ENCODE measurements at places on chromosomes 6 and 20.

DNA sequence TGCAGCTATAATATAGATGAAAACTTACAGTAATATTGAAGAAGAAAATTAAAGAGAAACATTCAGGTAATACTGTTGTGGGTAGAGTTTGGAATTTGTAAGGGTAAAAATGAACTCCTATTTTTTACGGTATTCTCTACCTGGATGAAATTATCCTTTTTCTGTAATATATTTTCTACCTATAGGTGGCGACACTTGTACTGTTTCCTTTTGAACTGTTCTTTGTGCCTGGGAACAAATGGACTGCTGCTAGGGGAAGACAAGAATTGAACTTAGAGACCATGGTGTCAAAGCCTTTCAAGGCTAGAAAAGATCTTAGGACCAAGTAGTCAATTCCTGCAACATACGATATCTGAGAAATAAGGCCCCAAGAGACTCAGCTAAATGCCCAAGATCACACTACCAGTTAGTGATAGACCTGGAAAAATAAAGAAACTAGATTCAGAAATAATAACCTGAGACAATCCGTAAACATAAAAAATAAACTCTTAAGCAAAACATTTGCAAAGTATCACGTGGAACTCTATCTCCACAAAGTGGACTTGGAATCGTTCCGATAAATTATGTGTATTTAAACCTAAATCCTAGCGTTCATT, 383.8 kb downstream of the TFAP2A start:
- no peak for DNase-seq

DNA sequence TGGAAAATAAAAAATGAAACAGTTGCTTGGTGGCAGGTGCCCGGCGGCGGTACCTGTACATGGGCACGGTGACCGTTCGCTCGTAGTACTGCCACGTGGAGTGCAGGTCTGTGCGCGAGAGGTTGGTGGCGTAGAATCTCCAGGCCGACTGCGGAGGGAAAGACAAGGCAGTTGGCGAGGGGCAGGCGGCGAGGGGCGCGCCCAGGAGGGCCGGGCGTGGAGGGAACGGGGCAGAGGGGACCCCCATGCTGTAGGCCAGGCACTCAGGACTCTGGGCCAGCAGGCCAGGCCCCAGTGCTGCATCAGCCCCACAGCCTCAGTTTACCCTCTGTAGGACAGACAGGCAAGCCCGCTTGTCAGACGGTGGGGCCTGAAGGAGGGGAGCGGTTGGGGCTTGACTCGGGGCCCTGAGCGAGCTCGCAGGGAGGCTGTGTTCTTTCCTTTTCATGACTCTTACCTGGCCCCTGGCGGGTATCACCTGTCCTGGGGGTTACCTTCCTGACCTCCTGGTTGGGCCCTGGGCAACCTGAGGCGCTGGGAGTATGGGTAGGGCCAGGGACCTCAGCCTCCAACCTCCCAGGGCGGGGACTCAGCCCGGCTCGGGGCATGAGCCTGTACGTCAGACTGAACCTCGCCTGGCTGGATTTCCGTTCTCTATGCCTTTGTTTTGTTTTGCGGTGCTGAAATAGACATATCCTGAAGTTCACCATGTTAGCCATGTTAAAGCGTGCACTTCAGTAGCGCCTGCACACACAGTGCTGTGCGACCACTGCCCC, 38.5 kb downstream of the KCNQ2 start:
- no peak for DNase-seq

GRCh38 chr6:91646649-91647048, 1059.8 kb upstream of the MAP3K7 start:
- DNase-seq, result no peak

DNA sequence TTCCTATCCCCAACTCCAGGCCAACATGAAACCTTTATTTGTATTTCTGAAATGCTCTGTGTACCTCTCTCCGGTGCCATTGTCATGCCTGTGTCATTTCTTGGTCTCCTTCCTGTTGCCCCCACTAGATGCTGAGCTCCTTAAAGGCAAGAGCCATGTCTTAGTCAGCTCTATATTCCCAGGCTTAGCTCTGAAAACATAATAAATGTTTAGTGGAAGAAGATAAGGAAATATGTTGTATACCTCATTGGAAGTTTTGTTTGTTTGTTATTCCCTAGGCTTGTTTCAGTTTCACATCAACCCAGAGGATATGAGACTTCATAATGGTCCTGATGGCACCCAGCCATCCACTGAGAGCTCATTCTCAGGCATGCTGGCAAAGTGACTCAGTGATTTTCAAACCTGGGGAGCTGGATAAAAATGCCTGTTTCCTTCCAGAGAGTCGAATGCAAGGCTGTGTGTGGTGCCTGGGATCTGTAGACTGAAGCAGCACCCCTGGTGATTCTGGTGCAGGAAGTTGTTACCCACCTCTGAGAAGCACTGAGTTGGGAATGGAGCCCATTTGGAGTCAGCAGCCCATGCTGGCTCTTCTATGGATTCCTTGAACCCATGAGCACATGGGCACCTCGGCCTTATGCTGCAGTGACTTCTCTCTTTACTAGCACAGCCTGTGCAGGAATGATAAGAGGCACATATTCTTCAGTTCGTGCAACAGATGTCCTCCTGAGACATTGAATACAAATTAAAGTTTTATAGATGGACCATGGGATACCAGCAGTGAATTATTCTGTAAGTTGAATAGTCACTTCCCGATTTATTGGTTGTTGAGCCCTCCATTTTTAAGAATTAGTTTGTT, 205.2 kb downstream of the FARS2 start:
- no peak for DNase-seq

- no peak for DNase-seq
Measured at GRCh38 chr6:154258064-154258757, 98.4 kb downstream of the IPCEF1 start.

- peak; percentile 61 for DNase-seq
Measured at GRCh38 chr6:33770124-33770832, 18.7 kb downstream of the LEMD2 start.

GRCh38 chr20:31740208-31740607, 1.1 kb downstream of the TPX2 start:
- DNase-seq, result no peak

- DNase-seq, result no peak
Measured at GRCh38 chr6:85464260-85464644, 14.4 kb downstream of the NT5E start.

DNA sequence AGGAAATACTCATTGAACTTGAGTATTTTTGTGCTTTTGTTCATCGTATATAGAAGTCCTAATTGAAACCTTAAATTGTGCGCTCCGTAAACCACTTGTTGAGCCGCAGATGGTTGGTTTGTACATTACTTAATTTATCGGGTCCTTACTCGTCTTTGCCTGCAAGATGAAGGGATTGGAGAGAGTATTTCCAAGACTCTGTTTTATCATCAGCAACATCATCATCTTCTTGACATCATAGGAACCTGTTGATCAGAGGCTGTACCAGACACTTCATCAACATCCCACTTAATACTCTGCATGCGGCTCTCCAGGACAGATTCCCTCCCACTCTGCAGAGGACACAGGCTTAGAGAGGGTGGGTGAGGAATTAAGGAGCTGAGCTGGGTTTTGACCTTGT, 28.6 kb downstream of the TIAM2 start:
- DNase-seq, result no peak

- no peak for DNase-seq
Measured at GRCh38 chr6:44256775-44257024, 628 bp downstream of the SLC35B2 start.

DNA sequence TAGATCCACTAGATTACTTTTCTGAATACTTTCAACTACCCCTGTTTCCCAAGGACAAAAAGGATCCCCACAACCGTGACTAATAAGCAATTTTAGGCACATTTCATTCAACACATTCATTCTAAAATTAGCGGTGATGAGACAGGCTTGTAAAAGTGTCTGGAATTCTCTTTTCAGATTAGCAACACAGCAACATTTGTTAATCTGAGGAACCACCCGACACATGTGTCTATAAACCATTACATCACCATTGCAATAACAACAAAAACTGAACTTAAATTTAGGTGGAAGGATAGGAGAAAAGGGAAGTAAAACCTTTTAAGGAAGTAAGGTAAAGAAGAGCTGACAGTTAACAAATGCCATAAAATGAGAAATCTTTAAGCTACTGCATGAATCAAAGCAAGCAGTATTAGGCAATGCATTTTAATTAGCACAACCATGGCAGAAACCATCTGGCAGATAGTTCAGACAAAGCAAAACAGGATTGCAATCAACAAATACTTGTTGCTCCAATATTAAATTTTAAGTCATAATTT, 49.1 kb downstream of the MAP3K7 start:
- DNase-seq, result no peak

DNA sequence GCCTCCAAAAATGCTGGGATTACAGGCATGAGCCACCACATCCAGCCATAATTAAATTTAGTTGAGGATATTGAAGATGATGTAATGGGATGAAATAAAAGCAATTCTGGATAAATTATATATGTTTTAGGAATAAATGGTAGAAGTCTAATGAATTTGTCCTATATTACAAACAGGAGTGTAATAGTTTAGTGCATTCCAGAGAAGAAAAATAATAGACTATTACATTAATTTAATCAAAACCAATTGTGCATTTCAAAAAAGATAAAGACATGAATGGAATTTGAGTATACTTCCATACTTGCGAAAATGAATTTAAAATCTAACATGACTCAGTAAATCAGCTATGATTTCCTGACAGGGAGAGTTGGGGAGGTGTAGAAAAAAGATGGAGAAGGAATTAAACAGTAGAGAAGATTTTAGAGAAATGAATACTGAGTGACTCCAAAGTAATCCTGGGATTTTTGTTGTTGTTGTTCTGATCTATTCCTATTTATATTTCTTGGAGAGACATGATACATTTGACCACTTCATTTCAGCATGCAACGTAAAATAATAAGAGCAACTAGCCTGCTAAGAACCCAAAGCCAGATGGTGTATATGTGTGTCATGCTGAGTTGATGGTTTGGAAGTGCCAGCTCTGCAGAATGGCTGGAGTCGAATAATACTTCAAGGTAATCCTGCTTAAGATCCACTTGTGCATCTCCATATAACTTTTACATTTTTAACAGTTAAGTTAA, 67.4 kb downstream of the AIG1 start:
- no peak for DNase-seq

GRCh38 chr6:29743025-29743424, 19.8 kb downstream of the HLA-F start:
- DNase-seq, result no peak

DNA sequence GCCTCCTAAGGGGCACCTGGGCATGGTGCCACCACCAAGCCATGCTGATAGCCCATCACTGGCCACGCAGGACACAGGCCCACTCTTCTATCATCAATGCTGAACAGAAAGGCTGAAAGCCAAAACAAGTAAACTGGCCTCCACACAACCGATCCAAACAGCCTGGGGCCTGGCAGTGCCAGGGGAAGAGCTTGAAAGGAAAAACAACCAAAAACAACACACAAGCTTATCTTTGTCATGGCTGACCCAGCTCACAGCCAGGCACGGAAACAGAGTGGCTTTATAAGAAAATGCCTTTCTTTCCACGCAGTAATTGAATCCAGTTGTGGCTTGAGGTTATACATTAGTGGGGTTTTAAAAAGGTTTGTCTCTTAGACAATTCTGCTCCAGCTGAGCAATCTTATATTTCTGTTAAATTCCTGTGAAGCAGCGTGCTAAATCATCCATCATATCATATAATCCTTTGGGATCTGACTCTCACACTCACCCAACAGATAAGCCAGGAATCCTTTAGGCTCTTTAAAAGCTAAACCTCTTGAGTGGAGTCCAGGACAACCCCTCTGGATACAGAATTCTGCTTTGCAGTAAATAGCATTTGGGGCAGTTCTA, 65.4 kb upstream of the SLC22A16 start:
- no peak for DNase-seq

GRCh38 chr6:147825848-147826247, 317.4 kb downstream of the SAMD5 start:
- DNase-seq, result no peak

DNA sequence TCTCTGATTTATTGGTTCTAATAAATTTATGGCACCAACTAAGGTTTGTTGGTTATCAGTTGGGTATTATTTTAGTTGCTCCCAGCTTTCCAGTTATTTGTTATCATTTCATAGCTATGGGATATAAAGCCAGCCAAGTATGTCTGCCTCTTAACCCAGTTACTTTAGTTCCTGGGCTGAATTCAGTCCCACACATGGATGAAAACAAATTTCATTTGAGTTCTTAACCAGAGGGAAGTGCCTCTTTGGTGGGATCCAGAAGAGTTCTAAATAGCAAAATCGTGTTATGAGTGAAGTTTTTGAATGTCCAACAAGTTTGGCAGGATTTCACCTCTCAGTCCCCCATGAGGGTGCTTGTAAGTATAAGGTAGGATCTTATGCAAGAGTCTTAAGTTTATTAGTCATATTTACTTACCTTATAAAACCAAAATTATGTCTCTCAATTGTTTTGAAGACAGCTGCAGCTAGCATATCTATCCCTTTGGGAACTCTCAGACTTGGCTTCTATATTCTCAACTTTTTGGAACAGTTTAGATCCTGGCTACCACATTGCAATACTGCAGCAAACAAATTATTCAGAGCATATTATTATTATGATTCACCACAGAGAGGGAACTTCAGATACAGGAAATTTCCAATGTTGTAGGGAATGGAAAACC, 683.6 kb downstream of the BCKDHB start:
- no peak for DNase-seq

DNA sequence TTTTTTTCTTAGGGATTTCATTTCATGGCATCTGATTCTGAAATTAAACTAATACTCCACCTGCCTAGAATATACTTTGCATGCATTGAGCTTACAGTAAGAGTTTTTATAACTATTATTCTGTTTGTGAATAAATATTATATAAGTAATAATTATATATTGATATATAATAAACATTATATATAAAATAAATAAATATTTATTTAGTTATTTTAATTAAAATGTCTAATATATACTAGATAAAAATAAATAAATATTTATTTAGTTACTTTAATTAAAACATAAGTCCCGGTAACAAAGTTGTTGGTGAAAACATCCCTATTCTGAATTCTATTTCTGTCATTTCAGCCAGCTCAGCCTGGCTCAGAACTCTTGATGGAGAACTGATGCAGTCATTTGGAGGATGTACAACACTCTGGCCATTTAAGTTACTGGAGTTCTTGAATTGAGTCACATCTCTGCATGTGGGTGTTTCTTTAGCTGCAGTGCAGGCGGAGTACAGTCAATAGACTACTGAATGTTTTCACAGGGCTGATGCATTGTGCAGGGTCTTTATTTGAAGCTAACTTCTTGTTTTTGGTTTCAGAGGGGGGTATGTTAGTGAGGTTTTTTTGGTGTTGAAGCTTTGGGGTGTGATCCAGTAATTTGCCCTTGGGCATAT, 508.9 kb upstream of the ADGRB3 start:
- DNase-seq, result no peak

- DNase-seq, result peak; percentile 59
Measured at GRCh38 chr6:111642463-111643158, 36.9 kb upstream of the TRAF3IP2 start.

- no peak for DNase-seq
Measured at GRCh38 chr6:17002123-17002522, 99.7 kb upstream of the STMND1 start.

- DNase-seq, result no peak
Measured at GRCh38 chr6:54856129-54856528, 9.6 kb downstream of the FAM83B start.

DNA sequence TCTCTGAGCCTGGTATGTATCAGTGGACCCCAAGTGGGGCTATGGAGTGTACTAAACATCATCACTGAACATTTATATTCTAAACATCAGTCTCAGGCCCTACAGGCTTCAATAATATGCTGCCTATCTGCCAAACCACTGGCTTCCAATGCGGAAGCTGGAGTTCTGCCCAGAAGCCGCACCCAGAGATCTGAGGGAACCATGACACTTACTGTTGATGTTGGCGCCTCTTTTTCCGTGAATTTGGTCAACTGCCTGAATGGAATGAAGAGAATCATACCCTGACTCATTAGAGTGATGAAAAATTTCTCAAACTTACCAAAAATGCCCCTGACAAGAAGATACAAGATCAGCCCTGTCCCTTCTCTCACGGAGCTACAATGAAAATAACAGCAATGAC, 66.2 kb downstream of the SLC22A23 start:
- no peak for DNase-seq
